ENCODE measurements at places on chromosomes 3 and 15.

DNA sequence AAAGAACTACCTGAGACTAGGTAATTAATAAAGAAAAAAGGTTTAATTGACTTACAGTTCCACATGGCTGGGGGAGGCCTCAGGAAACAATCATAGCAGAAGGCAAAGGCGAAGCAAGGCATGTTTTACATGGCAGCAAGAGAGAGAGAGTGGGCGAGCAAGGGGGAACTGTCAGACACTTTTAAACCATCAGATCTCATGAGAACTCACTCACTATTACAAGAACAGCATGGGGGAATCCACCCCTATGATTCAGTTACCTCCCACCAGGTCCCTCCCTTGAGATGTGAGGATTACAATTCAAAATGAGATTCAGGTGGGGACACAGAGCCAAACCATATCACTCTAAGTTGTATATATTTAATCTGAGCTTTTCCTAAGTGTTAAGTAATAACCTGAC lies 79.0 kb upstream of the MLF1 start:
- DNase-seq = no peak

GRCh38 chr3:184718431-184718830 lies 6.6 kb upstream of the MAGEF1 start:
- no peak for DNase-seq

DNA sequence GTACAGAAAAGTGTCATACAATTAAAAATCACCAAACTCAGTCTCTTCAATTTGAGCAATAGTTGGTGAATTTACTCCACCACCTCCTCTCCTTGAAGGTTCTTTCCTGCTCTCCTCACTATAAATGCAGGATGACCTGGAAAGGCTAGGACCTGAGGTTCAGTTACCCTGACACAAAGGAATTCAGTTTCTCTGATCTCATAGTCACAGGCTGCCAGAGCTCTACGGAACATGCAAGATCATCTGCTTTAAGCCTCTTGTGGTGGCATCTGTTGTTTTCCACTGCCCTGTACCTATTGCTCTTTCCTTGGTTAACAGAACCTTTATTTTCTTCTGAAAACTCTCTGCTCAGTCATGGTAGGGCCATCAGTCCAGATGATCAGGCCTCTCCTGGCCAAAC lies 4.9 kb upstream of the TP63 start:
- DNase-seq = no peak

GRCh38 chr15:69232144-69232543 lies 66.6 kb upstream of the PAQR5 start:
- no peak for DNase-seq

GRCh38 chr15:50698101-50698500 lies 11.5 kb upstream of the TRPM7 start:
- DNase-seq = no peak

- DNase-seq = no peak
Measured at GRCh38 chr3:71391361-71391760, 192.2 kb downstream of the FOXP1 start.

DNA sequence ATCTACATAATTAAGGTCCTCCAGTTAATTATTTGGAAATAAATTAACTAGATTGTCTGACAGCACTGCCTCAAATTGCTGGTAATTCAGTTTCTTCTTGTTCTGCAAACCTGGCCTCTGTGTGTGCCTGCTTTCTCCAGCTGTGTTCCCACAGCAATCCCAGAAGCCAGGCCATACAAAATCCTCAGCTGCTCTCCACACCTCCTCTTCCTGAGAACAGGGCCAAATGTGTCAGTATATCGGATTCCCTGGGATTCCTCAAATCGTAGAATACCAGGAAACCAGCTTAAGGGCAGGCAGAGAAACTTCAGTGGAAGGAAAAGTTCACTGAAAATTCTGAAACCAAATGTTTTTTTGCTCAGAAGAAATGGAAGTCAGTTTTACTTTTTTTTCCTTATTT lies 261.4 kb downstream of the ZMAT3 start:
- DNase-seq = no peak

GRCh38 chr3:84978843-84979242 lies 20.1 kb downstream of the CADM2 start:
- DNase-seq = no peak

DNA sequence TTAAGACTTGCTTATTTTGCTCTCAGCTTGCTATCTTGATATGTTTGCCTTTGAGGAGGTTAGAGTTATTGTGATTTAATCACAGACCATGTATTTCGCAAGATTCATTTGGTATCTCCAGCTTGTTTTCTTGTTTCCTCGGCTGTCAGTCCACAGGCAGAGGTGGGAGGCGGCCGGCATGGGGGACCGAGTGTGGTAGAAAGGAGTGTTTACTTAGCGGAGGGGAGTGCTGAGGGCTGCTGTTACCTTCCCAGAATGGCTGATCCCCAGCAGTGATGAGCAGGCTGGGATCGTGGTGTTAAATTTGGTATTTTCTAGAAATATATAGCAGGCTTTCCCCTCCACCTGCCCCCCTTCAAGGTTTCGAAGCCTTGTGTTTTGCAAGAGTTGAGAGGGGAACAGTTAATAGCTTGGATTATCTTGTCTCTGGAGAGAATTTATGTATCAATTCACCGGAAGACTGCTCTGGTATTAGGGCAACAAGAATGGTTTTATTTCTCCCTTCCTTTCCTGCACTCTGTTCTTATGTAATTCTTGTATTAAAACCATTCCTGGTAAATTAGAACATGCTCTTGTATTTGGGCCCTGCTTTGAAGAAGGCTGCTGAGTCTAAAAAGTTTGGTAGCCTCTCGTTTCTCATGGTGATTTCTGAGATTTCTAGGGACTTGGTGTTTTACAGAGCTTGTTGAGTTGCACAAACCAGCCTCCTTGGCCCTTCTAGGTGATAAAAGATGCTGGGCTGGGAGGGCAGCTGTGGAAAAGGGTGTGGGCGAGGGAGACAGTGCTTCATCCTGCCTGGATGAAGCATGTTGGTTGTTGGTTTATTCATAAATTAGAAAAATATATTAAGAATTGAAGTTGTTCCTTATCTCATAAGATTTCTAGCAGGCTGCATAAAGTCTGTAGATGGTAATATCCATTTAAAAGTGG lies 151.4 kb downstream of the IGF1R start:
- no peak for DNase-seq

DNA sequence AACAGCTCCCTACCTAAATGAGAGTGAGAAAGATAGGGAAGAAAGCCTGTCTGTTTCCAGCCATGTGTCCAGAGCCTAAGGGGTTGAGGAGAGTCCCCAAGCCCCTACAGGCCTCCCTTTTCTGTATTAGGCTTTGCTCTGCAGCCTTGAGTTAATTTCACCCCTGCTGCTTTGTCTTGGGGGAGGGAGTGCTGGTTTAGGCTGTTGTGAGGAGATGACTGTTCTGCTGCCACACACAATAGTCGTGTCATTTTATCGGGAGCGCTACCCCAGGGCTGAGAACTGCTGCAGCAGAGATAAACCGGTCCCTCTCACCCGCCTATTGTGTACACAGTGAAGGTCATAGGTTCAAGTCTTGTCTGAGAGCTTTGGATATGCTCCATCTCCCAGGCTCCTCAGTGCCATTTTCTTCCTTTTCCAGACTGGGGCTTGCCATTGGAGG lies 1.4 kb downstream of the ZNF609 start:
- DNase-seq = peak; percentile 43

DNA sequence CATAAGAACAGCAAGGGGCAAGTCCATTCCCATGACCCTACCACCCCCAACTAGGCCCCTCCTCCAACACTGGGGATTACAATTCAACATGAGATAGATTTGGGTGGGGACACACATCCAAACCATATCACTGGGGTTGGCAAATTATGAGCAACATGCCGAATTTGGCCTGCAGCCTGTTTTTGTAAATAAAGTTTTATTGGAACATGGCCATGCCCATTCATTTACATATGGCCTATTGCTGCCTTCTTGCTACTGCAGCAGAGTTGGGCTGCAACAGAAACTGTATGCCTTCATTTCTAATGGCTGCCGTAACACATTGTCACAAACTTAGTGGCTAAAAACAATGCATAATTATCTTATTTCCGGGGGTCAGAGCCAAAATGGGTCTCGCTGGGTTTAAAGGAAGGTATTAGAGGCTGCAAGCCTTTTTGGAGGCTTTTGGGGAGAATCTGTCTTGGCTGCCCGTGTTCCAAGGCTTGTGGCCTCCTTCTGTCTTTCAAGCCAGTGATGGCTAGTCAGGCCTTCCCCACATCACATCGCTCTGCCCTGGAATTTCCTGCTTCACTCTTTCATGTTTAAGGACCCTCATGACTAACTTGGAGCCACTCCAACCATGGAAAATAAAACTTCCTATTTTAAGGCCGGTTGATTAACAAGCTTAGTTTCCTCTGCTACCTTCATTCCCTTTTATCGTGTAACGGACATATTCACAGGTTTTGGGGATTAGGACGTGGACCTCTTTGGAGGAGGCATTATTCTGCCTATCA lies 428.5 kb upstream of the PROK2 start:
- DNase-seq = no peak

DNA sequence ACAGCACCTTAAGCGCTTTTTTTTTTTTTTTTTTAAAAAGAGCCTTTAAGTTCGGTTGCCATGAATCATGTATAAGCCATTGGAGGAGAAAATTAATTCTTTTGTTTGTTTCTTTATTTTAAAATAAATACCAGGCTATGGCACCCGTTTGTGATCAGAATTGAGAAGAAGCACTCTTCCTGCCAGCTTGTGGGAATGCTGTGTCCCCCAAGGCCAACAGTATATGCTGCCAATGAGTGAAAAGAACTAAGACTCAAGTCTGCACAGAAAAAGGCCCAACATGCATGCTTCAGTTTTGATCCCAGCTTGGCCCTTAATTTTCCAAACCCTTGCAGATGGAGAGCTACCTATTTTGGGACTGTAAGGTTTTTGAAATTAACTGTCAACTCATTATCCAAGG lies 90.5 kb downstream of the LRRC3B start:
- no peak for DNase-seq

GRCh38 chr3:142929109-142929508 lies 34.4 kb downstream of the PAQR9 start:
- peak; percentile 34 for DNase-seq

- DNase-seq = no peak
Measured at GRCh38 chr15:90558171-90558573, 28.4 kb downstream of the CRTC3 start.

DNA sequence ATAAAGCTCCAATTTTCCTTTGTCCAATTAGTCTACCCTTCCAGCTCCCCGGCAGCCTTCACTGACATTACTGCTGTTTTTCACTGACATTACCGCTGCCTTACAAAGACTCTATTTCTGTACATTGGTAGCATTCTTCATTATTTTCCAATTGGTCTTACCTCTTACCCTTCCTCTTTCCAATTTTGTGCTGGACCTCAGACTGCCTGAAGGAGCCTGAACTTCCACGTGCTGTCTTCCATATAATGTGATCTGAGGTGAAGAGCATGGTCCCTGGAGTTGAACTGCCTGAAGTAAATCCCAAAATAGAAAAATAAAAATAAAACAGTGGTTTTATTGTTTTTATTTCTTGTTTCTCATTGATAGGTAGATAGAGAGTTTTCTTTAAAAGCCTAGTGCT lies 9.2 kb upstream of the TNIK start:
- no peak for DNase-seq

- DNase-seq = no peak
Measured at GRCh38 chr3:123287051-123287961, 85.6 kb downstream of the SEC22A start.
